Hematopoietic multipotent progenitor cell treated with erythropoietin and hydrocortisone succinate and interleukin-3 and kit ligand, for 6 days (in vitro differentiated cells): ENCODE measurements at places on chromosomes 12 and 14.

- peak; percentile 82 for DNase-seq
Observed at GRCh38 chr12:122471324-122472226, 29.2 kb downstream of the ZCCHC8 start.

GRCh38 chr14:102777711-102778337 is 575 bp downstream of the TRAF3 start:
- peak; percentile 24 for DNase-seq

DNA sequence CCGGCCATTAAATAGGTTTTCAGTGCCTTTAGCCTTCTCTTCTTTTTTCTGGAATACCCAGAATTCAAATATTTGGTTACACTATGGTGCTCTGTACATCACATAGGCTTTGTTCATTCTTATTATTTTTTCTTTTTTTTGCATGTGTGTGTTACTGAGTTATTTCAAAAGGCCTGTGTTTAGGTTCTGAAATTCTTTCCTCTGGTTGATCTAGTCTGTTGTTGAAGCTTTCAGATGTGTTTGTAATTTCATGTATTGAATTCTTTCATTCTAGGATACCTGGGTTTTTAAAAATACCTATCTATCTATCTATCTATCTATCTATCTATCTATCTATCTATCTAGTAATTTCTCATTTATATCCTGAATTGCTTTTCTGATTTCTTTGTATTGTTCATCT is 66.9 kb downstream of the FBXO33 start:
- no peak for DNase-seq

DNA sequence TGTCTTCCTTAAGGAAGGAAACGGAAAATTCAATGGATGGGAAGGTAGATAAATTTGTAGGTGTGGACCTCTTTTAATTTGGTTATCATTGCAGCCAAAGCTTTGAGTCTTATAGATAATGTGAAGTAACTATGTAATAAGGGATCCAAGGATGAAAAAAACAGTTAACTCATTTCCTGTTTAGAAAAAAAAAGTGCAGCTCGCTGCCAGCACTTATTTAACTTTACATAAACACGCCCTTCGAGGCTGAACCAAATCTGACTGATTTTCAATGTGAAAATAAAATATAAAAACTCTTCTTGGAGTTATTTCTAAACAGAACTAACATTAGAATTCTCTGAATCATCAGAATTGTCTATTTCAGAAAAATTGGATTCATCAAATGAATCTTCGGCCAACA is 7.0 kb downstream of the NUBPL start:
- peak; percentile 48 for DNase-seq

- DNase-seq: peak; percentile 59
Observed at GRCh38 chr12:74415633-74416032, 122.0 kb upstream of the ATXN7L3B start.

- no peak for DNase-seq
Observed at GRCh38 chr12:52224151-52224550, 8.9 kb upstream of the KRT7 start.

DNA sequence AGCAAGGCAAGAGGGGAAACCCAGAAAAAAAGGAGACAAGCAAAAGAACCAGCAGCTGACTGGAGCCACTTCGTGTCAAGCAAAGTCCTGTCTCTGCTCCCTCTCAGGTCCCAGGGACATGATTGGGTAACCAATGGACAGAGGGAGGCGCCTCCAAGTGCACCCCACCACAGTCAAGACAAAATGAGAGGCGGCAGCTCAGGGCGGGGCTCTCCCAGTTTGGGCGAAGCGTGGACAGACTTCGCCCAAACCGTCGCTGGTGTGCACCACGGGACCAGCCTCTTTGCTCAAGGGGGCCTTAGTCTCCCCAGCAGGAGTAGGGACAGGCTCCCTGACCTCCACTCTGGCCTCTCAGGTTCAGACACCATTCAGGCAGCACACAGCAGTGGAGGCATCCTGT is 1.5 kb upstream of the BEGAIN start:
- peak; percentile 30 for DNase-seq

- peak; percentile 43 for DNase-seq
Observed at GRCh38 chr14:35122696-35123387, 490 bp downstream of the PRORP start.

GRCh38 chr12:50971946-50972345 is 19.6 kb downstream of the HIGD1C start:
- no peak for DNase-seq

- no peak for DNase-seq
Observed at GRCh38 chr14:60051721-60052221, 40.0 kb upstream of the PCNX4 start.

- no peak for DNase-seq
Observed at GRCh38 chr12:4025181-4026019, 152.2 kb upstream of the PARP11 start.

DNA sequence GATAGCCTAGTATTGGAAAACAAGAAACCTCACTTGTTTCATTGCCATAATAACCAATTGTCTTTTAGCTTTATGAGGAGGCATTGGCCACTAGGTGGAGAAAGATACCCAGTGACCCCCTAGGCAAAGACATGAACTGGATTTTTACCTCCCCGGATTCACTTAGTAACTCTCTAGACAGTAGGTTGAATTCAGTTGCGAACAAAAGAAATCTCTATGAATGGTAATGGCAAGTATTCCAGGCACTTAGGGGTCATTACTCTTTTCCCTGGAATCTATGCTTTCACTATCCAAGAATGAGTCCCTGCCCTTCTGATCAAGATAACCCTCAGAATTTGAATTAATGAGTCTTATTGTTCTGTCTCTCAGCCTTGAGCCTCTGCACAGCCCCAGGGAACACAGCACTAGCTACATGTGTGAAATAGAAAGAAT is 29.5 kb upstream of the RHOJ start:
- peak; percentile 47 for DNase-seq
